ENCODE measurements at places on chromosomes 1 and 21.

- no peak for DNase-seq
Measured at GRCh38 chr1:103069201-103069600, 39.1 kb downstream of the COL11A1 start.

DNA sequence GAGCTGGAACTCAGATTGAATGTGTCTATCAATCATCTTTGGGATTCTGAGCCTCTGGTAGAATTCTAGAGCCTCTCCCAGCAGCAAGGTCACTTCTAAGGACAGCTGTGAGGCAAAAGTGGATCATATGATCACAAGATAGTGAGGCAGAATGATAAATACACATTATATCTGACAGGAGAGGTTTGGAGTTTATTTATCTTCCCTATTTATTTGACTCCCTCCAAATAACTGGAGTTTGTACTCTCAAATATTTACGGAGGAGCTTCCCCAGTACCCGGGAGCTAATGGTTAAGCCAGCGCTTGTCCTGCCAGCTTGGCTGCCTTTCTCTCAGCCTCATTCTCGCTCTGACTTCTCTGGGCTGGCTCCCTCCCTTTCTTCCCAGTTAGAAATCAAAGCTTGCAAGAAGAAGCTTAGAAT is 2.3 kb downstream of the HMGCS2 start:
- no peak for DNase-seq

GRCh38 chr1:109621379-109622136 is 1.9 kb downstream of the AMPD2 start:
- DNase-seq, result no peak

GRCh38 chr1:13595411-13595810 is 11.8 kb downstream of the PDPN start:
- no peak for DNase-seq

GRCh38 chr1:100671601-100672000 is 47.9 kb upstream of the VCAM1 start:
- DNase-seq, result no peak

DNA sequence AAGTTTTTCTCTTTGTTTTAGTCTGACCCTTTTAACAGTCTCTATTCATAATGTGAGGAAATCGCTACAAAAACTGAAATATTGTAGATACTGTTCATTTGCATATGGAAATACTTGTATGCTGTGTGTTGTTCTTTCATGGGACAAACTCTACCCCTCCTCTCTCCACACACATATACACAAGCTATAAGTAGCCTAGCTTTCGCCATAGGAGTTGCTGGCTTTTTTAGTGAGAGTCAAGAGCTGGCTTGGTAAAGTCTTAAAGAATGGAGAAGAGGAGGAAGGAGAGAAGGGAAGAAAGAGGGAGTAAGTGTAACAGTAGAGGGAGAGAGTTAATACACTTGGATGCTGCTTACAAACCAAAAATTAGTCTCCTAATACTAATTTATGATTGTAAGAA is 115.6 kb downstream of the RABGAP1L start:
- no peak for DNase-seq

- DNase-seq, result no peak
Measured at GRCh38 chr1:210841926-210842625, 291.9 kb downstream of the KCNH1 start.

DNA sequence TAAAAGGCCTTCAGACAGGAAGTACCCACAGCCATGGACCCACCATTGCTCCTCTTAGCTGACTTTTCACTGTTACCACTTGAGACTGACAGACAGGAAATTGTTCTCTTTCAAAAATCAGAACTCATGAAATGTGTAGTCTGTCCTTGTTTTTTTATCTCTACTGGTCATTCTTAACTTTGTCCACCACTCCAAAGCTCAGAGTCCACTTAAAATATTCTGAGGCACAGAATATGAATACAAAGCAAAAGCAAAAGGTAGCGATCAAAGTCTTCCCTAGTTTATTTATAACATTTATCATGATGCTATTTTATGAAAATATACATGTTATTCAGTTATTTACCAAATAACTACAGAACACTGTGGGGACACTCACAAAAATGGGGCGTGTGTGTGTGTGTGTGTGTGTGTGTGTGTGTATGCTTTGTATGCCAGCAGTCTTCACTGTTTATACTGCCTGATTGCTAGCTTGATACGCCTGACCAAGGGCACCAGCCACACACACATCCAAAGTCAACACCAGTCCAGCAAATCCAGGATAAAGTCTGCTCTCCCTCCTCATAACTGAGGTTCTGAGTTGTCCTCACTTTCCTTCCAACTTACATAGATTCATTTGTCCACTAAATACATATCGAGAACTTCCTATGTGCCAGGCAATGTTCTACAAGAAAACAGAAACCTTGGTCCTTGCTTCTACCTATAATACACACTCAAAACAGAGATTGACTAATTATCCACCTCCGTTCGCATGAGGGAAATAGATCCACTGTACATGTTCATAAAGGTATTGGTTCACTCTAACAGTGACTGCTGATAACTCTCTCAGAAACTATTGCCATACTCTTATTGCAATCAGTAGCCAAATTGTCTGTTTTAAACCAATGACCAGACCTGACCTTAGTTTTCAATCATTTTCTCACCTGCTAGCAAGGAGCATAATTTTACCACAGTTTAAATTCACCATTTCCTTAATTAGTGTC is 79.4 kb downstream of the ERICH3 start:
- DNase-seq, result no peak

GRCh38 chr1:72526926-72527325 is 244.6 kb upstream of the NEGR1 start:
- no peak for DNase-seq

DNA sequence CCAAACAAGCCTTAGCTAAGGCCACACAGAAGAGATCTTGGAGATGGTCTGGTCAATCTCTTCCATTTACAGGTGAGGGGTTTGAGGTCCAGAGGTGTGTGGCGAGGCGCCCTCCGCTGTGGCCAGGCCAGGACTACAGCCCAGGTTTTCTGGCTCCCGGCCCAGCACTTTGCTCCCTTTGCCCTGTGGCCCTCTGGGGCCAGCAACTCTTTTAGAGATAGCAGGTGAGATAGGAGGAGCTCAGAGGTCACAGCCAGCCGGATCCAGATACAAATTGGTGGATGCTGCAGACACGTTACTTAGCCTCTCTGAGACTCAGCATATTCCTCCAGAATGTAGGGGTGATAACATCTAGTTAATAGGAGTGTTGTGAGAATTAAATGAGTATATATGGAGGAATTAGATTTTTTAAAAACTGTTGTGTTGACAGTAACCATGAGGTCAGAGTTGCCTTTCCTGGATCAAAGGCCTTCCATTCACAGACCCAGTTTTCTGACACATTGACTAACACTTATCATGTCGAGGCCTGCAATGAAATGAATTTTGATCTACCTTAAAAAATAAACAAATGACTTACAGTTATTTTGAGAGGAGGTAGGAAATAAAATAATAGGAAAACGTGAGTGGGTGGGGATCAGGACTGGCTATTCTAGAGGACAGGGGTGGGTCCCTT is 16.6 kb downstream of the TEX35 start:
- DNase-seq, result no peak

DNA sequence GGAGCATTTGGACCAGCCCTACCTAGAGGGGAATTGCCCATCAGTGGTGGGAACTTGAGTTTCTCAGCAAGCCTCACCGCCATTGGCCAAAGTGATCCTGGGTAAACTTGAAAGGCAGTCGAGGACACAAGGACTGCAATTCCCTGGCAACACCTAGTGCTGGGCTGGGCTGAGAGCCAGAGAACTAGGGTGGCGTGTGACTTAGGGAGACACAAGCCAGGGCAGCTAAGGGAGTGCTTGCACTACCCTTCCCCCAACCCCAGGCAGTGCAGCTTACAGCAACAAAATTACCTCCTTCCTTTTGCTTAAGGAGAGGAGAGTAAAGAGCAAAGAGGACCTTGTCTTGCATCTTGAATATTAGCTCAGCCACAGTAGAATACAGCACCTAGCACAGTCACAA is 176.9 kb upstream of the PRMT6 start:
- DNase-seq, result no peak

- DNase-seq, result no peak
Measured at GRCh38 chr1:236904892-236905741, 99.1 kb downstream of the MT1HL1 start.

- DNase-seq, result no peak
Measured at GRCh38 chr1:20037877-20038276, 32.1 kb upstream of the PLA2G5 start.

GRCh38 chr1:33824971-33825370 is 38.9 kb upstream of the HMGB4 start:
- no peak for DNase-seq
